Effector memory CD4-positive, alpha-beta T cell (primary cell): ENCODE measurements at places on chromosomes 5 and 9.

- DNase-seq = no peak
These were observed 5.5 kb downstream of the IL31RA start for GRCh38 chr5:55856516-55857246.

DNA sequence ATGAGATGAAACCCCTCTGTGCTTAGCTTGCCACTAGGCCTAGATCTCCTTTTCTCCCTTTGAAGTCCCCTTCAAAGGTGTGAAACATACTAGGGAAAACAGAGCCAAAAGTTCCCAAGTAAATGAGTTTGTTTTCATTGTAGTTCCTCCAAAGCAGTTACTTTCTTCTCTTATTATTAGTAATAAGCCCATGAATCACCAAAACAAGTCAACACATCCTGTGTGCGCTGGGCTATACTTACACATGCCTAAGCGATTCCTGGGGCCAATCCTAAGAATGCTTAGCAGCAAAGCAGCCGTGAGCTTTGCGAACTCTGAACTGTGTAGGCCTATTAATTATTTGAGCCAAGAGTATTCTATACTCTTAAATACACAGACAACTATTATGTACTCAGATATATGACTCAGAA, 7.6 kb downstream of the ENC1 start:
- DNase-seq = no peak

- DNase-seq = no peak
These were observed 64.6 kb downstream of the YTHDC2 start for GRCh38 chr5:113578091-113578490.

GRCh38 chr9:89600831-89601230, 4.0 kb upstream of the GADD45G start:
- no peak for DNase-seq

DNA sequence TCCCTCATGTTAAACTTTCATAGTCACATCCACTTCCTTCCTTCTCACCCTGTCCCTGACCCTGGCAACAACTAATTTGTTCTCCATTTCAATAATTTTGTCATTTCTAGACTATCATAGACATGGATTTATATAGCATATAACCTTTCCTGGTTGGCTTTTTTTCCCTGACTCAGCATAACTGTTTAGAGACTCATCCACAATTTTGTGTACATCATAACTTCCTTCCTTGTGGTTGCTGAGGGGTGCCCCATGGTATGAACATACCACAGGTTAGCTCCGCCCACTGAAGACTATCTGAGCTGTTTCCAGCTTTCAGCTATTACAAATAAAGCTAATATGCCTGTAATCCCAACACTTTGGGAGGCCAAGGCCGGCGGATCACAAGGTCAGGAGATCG, 137.3 kb downstream of the PHF2 start:
- DNase-seq = no peak

DNA sequence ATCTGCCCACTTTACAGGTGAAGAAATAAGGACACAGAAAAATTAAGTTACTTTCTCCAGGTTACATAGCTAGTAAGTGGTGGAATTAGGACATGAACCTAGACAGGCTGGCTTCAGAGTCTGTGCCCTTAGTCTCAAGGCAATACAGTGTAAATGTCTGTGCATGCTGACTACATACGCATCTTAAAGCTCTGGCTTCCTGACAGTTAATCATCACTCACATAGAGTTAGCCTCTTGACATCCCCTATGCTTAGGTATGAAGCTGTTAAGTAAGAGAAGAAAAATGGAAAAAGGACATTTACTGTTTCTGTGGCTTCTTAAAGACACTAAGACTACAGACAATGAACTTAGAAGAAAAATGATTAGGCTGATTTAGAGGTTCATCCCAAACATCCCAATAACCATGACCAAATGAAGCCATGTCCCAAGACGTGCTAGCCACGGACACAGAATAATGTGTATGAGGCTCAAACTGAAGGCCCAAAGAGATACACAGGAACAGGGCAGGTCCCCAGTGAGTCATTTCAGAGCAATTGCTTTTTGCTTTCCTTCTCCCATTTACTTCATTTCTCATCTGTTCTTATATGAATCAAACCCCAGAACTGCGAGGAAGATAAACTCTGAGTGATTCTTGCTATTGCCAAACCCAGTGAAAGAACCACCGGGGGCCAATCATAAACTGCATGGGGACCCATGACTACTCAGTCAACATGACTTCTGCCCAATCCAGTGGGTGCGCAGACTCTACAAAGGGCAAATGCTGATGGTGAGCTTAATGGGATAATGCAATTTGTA, 100.0 kb upstream of the IFNK start:
- no peak for DNase-seq

DNA sequence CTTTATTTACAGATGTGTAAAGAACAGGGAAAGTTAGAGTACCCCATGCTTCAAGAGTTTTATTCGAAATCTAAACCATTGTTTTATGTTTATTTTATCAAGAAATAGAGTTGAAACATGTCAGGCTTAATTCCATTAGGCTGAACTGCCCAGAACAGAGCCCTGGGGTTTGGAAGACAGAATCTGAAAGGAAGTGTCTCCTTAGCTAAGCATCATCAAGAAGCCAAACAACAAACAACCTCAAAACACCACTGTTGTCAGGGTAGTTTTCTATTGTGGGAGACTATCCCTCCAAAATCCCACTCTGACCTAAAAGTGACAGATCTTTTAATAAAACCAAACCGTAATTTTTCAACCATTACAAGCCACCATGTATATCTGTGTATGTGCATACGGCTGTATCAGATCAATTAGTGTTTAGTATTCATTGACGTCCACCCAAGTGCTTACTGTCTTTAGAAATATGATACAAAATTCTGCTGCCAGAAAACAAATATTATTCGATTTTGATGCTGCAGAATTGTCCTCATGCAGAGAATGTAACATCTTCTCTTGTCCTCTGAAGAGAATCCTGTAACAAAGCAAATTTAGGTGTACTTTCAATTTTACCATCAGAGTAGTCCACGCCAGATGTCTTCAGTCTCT, 271.9 kb upstream of the TMEM161B start:
- DNase-seq = no peak

GRCh38 chr5:123035360-123035917, 1.1 kb downstream of the PPIC start:
- DNase-seq = no peak

- no peak for DNase-seq
These were observed 6.8 kb downstream of the LSM11 start for GRCh38 chr5:157750320-157750719.

GRCh38 chr9:115437418-115437817, 319.5 kb upstream of the TNC start:
- DNase-seq = no peak

DNA sequence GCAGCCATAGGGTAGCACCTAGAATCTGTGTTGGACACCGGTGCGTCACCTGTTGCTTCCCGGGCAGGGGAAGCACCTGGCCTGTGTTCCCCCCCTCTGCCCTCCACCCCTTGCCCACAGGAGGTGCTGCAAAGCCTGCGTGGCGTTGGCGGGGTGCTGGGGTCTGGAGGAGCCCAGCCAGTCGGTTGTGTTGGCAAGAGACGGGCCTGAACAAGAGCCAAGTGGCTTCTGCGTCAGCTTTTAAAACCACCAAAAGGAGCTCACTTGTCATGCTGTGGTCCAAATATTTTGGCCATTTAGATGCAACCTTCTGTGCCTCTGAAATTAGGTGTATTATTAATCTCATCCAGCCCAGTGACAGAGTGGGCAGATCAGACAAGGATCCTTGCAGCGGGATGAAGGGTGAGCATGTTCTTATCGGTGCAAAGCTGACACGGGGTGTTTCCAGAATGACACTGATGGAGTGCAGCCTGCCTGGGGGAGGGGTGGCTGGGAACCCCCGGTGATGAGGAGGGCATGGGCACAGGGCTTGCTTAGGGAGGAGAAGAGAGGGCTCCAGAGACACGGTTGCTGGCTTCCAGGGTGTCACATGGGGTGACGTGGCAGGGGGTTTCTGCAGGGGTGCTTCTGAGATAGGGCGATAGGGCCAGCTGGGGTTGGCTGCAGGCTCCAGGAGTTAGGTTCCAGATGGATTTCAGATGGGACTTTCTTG, 9.7 kb upstream of the RXRA start:
- DNase-seq = no peak

DNA sequence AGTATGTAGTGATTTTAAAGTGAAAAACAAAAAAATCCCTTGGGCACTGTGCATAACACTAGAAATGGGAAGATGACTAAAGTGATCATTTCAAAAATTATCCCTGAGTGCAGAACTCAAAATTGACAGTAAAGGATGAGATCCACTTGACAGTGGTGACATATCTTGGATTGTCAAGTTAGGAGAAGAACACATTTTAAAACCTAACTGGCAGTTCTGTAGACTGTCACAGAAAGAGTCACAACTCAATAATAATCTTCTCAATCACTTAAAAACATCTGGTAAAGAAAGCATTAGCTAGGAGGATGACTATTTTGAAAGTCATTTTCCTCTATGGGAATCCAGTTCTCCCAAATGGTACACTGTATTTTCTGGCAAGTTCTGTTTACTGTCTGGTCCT, 127.1 kb downstream of the PIP5K1B start:
- DNase-seq = no peak

- no peak for DNase-seq
These were observed 175.6 kb upstream of the NREP start for GRCh38 chr5:111932628-111933027.
